ENCODE measurements at places on chromosomes 12 and 14.

DNA sequence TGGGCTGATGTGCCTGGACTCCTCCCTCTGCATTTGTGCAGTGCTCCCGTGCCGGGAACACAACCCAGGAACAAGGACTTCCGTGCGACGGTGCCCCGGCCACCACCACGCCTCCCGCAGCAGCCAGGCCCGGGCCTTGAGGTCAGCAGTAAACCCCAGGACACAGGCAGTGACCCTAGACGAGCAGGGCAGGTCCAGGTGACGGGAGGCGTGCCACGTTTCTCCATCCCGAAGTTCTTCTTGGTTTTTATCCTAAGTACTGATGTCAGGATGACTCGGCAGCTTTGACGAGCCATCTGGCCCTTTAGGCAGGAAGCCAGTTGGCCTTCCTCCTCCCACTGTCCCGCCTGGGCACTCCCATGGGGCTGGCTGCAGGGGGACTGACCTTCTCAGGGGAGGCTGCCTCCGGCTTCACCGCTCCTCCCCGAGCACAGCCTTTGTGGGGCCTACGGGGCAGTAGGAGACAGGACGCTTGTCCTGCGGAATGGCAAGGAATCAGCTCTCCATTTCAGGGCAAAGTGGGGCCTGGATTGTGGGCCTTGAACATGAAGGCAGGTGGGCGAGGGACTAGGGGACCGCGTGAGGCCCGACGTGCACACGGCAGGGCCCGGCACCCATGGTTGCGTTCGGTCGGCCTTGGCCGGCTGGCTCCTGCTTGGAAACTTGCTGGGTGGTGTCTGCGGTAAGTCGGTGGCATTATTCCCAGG lies 94.1 kb downstream of the FBXL14 start:
- no peak for DNase-seq

GRCh38 chr14:85366226-85366625 lies 163.7 kb upstream of the FLRT2 start:
- no peak for DNase-seq

- DNase-seq: no peak
Measured at GRCh38 chr14:104800771-104801519, at the start of gene ZBTB42. Gene ZBTB42 (plus strand): TSS chr14:104801101. CDS start chr14:104801198, 97 bp downstream.

- DNase-seq: no peak
Measured at GRCh38 chr14:73393375-73393774, 65.0 kb downstream of the NUMB start.

DNA sequence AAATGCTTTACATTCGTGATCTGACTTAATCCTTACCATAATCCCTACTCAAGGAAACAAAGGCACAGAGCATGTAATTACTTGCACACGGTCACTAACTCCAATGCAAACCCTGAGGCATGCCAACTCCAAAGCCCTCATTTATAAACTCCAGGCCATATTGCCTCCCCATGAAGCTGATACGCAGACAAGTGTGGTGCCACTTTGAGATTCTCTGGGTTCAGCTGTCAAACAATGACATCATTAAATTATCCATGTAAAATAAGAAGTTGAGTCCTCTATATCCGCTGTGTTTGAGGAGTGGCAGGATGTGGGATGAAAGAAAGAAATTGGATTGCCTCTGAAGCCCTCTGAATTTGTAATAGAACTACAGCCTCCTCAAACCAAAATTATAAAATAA lies 62.8 kb downstream of the ANO4 start:
- DNase-seq: no peak

DNA sequence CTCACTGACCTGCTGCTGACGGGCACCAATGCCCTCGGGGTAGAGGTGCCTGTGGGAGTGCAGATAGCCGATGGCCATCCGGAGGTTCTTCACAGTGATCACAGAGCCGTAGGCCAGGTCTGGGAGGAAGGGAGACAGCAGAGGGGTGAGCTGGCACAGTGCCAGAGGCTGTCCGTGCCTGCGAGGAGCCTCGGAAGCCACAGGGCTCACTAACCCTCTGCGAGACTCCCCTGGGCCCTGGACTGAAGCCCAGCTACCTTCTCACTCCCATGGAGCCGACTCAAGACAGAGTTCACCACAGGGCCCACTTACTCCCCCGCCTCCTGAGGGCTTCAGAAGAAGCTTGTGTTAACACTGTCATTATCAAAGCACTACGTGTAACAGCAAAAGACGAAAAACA lies 24.5 kb downstream of the POMT2 start:
- DNase-seq: no peak
